ENCODE measurements at places on chromosomes 5 and 9.

GRCh38 chr9:4980086-4980727 lies 4.9 kb upstream of the JAK2 start:
- peak; percentile 40 for DNase-seq

GRCh38 chr5:187617-188451 lies 3.5 kb upstream of the LRRC14B start:
- peak; percentile 11 for DNase-seq

- DNase-seq: no peak
These were observed 112.0 kb downstream of the TMEM174 start for GRCh38 chr5:73284985-73285384.

DNA sequence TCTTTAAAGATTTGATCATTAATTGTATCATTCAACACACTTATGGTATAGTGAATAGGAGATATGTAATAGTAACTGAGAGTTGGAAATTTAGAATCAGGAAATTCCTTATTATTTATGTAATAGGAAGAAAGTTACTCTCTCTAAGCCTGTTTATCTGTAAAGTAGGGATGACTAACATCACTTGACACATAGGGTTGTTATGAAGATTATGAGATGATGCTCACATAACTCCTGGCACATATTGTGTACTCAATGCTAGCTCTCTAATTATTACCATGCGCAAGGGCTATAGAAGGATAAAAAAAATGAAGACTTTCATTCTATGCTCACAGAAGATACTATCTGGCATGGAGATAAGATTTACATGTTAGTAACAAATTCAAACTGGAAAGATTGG lies 149.9 kb downstream of the ISOC1 start:
- DNase-seq: peak; percentile 71

GRCh38 chr9:93645149-93645889 lies 68.9 kb downstream of the PHF2 start:
- DNase-seq: no peak

GRCh38 chr5:109155625-109156024 lies 254.1 kb downstream of the PJA2 start:
- no peak for DNase-seq

DNA sequence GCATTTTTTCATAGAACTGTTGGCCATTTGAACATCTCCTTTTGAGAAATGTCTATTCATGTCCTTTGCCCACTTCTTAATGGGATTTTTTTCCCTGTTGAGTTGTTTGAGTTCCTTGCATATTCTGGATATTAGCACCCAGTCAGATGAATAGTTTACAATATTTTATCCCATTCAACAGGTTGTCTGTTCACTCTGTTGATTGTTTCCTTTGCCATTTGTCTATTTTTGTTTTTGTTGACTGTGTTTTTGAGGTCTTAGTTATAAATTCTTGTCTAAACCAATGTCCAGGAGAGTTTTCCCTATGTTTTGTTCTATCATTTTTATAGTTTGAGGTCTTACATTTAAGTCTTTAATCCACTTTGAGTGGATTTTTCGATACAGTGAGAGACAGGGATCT lies 139.0 kb upstream of the TNPO1 start:
- DNase-seq: no peak

- DNase-seq: no peak
These were observed 63.6 kb downstream of the NIPBL start for GRCh38 chr5:36939969-36940858.

DNA sequence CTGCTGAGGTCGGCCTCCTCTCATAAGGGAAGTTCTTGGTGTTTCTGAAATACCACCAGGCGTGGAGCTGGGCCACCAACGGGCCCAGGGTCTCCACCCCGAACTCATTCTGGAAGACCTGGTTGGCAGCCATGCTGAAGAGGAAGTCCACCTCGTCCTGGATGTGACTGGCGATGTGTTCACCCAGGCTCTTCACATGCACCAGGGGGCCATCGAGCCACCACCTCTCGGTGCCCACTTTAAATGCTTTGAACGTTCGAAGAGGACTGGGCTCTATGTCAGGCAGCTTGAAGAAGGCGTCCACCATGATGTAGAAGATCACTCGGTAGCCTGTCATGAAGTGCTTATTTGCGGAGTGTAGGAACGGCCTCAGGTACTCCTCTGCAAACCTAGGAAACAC lies 15.1 kb downstream of the GLT6D1 start:
- no peak for DNase-seq

DNA sequence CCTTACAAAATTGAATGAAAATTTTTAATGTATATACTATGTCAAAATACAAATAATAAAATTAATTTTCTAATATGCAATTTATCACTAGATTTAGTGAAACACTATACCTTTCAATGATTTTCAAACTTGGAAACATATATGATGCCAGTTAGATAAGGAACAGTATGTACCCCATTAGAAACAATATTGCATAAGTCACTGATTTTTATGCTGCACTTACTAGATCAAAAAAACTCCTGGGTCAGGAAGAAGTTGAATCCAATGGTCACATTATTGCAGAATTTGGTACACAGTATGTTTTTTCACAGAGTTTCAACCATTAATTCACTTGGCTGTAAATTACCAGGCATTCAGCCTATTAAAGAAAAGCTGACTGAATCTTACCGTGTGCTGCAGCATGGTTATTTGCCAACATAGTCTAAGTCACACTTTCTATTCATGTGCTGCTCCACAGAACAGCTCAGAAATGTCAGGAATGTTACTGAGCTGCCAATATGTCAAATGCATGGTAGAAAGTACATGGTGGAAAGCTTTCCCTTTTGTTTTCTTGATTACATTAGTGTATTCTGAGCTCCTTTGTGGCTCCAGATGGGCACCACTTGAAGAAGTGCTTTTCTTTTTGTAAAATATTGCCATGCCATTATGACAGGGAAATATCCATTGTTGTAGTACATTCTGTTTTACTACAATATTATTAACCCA lies 9.9 kb upstream of the PRR16 start:
- peak; percentile 93 for DNase-seq

DNA sequence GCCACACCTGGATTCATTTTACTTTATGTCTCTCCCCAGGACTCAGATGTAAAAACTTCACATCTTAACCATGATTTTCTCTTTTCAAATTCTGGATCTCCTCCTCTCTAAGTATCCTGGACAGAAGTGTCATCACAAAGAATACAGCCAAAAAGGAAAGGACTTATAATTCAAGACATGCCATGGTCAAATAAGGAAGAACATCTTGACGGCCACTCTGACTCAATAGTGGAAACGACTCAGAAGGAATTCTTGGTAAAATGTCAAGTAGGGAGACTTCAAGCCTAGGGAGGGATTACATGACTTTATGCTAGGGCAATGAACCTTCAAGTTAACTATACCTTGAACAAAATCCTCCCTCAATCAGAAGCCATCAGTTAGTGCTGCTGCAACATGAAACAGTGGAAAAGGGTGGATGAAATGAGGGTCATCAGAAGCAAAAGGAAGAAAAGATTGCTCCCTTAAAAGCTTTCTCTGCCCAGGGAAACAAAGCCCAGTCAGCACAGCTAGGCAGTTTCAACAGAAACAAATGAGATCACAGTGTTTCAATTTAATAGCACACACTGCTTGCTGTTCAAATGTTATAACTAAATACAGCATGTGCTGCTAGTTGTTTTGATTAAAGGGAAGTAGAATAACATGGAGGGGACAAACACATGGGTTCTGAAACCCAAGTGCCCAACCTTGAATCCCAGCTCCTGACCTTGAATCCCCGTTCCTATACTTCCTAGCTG lies 101.4 kb downstream of the LPAR1 start:
- peak; percentile 71 for DNase-seq

GRCh38 chr9:129701549-129701948 lies 36.1 kb downstream of the PRRX2 start:
- DNase-seq: peak; percentile 10

DNA sequence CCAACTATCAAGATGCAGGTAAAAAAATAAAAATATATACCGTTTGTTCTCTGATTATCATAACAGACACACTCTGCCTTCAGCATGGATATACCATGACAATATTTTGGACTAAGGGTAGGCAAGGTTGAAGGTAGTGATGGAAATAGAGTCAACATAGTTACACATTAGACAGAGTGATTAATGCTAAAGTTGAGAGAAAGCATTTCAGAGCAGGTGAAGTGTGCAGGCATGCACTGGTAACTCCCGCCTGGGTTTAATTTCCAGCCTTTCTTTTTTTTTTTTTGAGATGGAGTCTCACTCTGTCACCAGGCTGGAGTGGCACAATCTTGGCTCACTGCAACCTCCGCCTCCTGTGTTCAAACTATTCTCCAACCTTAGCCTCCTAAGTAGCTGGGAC lies 458.5 kb downstream of the TLR4 start:
- no peak for DNase-seq

DNA sequence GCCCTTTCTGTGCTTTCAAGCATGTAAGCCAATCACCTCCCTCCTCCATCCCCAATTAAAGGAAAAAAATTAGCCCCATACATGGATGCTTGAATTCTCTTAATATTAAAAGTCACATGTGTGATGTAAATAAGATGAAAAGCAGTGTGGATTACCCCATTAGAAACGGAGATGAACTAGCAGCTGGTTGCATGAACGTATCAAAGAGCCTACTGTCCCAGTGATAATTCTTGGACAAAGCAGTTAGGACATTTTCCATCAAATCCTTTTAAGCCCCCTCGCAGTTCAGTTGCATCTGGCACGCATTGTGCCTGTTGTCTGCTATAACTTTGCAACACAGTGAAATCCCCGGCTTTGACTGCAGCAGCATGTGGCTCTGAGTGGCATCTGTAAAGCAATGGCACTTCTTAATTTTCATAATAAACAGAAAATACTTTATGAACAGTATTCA lies 285.6 kb downstream of the FBXL7 start:
- DNase-seq: no peak

GRCh38 chr5:126624534-126624933 lies 23.8 kb downstream of the PHAX start:
- DNase-seq: peak; percentile 95

- DNase-seq: no peak
These were observed 96.7 kb downstream of the MVB12B start for GRCh38 chr9:126423142-126423915.

DNA sequence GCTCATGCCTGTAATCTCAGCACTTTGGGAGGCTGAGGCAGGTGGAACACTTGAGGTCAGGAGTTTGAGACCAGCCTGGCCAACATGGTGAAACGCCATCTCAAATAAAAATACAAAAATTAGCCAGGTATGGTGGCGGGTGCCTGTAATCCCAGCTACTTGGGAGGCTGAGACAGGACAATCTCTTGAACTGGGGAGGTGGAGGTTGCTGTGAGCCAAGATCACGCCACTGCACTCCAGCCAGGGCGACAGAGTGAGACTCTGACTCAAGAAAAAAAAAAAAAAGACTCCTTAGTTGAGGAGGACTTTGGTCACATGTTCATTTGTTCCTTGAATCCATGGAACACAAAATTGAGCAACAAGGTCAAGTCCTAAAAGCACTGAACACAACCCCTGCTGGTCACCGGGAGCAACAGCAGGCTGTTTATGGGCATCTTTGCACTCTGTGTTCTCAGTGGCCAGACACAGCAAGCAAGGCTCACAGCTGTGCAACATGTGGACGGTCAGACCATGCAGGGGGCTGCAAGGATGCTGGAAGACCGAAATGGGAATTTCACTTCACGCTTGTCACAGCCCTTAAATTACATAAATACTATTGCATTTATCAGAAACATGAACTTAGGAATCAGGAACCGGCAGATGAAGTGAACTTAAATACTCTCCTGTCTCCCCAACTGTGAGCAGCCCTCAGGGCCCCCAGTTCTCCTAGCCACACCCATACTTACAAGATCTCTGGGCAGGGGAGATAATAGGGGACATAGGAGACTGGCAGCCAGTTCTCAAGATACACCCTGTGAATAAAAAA lies 2.8 kb downstream of the GBGT1 start:
- DNase-seq: peak; percentile 75

DNA sequence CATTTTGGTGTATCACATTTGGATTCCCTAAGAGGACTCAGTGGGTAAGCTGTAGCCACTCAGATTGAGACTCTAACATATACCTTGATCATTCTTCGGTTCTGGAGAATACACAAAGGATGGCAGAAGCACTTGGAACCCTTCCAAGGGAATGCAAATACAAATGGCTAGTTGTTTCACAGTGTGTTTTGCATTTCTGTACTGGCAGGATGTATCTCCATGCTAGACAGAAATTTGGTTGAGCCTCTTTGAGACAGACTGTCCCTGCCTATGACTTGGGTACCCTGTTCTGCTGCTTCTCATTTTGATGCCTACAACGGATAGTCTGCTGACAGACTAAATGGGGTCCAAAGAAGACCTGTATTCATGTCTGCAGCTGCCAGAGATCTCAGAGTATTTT lies 273.5 kb downstream of the TMEM38B start:
- no peak for DNase-seq

DNA sequence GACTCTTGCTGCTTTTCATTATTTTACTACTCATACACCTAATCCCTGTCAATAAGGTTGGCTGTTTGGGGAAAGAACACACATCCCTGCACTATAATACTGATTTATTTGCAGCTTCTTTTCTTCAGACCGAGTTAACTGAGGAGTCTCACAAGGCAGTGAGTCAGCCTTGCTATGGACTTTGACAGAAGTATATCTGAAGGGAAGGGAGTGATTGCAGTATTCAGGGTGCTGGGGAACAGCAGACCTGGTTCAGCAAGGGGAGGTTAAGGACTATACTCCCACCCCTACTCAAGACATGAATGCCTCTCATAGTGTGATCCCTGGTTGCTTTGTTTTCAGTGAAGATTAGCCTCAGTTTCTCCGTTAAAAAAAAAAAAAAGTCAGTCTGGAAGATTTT lies 99.8 kb downstream of the TLE4 start:
- DNase-seq: peak; percentile 66

GRCh38 chr9:81092057-81092456 lies 597.3 kb downstream of the TLE1 start:
- DNase-seq: peak; percentile 34

DNA sequence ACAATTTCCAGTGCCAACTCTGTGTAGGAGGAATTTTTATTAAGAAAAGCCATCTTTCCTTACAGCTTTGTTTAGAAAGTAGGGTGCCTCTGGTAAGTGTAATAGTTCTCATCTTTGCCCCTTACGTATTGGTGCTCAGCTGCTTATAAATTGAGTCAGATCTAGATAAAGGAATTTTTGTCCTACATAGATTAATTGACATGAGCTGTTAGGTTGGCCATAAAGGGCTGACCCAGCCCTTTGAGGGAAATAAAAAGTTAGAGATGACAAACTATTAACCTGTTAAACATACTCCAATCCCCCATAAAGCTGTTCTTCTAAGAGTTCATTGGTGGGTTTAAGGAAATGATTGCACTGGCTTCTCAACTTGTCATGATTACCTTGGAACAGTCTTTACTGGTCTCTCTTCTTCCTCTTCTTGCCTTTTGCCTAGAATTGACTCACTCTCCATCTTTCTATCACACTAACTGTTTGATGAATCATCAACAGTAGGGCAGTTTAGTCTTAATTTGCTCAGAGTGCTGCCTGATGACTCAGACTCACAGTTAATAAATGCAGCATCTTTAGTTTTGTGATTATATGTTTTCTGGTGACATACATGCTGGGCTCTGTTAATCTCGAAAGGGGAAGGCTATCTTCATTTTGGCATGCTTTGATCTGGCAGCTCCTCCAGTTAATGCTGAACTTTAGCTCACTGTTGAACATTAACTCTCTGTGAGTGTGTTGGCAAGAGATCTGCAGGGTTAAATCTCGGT lies 51.7 kb downstream of the ARHGAP26 start:
- peak; percentile 90 for DNase-seq

- no peak for DNase-seq
These were observed 26.9 kb downstream of the ROR2 start for GRCh38 chr9:91923145-91923544.

All from iris pigment epithelial cell (primary cell).